ENCODE measurements at places on chromosomes 16 and 17. TPM values are rescaled to one million over a fixed set of nuclear protein-coding genes. Genes with fewer than 3 reads are reported as not detected.
A peak's percentile ranks its signal among the peaks of the same experiment; 100 is the strongest.

DNA sequence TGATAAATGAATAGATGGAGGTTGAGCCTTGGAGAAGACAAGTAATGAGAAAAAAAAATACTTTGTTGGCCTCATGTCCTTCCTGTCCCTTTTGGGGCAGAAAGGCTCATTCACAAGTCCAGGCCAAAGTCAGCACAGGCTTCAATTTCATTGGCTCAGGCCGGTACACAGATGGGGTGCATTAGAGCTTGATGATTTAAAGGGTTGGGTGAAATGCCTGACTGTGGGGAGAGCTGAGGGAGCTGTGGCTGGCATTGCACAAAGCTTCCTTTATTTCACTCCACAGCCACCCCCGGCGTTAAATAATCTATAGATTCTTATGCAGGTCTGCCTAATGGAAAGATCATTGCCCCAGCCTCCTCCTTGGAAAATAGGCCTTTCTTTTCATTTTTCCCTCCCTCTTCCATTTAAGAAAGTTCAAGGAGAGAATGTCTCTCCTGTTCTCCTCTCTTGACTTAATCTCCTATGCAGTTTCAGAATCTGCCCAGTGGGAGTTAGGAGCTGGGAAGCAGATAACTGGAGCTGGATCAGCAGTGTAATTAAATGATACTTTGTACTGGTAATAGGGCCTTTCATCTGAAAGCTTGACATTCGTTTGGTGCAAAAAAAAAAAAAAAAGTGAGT is 24.4 kb downstream of the YPEL2 start:
- peaks cover 10% of the 10 kb centered on the region for H3K36me3 ChIP-seq
- peak overlapping the region; percentile 69 for H3K27ac ChIP-seq

- peaks cover 44% of the 10 kb centered on the region for H3K4me1 ChIP-seq
- no peaks in the 10 kb centered on the region for H3K27me3 ChIP-seq
- no peak overlapping the region for H3K27ac ChIP-seq
- H3K36me3 ChIP-seq = no peaks in the 10 kb centered on the region
- H3K4me3 ChIP-seq = no peak overlapping the region
These were observed 73.4 kb upstream of the CREBBP start for GRCh38 chr16:3953728-3954410.

DNA sequence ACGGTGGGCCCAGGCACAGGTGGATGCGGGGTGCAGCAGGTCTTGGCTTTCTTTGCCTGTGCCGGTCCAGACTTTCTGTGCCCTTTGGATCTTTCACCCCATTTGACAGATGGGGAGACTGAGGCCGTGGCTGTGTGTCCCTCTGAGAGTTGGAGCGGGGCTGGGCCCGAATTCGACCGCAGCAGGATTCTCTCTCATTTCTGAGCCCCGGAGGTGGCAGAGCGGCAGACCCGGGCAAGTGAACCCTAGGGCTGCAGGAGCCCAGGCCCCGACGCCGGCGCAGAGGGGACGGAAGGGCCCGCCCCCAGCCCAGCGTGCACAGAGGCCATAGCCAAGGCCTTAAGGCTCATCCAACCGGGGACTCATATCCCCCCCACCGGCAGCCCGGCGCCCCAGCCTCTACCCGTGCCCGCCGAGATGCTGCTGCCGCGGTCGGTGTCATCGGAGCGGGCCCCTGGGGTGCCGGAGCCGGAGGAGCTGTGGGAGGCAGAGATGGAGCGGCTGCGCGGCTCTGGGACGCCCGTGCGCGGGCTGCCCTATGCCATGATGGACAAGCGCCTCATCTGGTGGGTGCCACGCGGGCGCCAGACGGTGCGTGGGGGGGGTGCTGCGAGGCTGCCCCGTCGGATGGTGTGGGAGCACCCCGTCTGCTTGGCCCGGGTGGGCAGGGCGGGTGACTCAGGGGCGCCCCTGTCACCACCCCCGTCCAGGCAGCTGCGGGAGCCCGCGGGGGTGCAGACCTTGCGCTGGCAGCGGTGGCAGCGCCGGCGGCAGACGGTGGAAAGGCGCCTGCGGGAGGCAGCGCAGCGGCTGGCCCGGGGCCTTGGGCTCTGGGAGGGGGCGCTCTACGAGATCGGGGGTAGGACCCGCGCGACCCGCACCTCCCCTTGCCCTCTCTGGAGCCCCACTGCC is 857 bp downstream of the TMC8 start:
- no peak for DNase-seq
- peak overlapping the region; percentile 31 for H3K4me3 ChIP-seq
- no peaks in the 10 kb centered on the region for H3K36me3 ChIP-seq
- H3K27ac ChIP-seq = no peak overlapping the region
- peaks cover 16% of the 10 kb centered on the region for H3K27me3 ChIP-seq

GRCh38 chr16:88779406-88780141 is 5.4 kb downstream of the PIEZO1 start:
- no peaks in the 10 kb centered on the region for H3K36me3 ChIP-seq
- H3K27ac ChIP-seq = peak overlapping the region; percentile 87
- no peak for DNase-seq
- H3K4me1 ChIP-seq = peaks cover 98% of the 10 kb centered on the region
- H3K4me3 ChIP-seq = peak overlapping the region; percentile 21

DNA sequence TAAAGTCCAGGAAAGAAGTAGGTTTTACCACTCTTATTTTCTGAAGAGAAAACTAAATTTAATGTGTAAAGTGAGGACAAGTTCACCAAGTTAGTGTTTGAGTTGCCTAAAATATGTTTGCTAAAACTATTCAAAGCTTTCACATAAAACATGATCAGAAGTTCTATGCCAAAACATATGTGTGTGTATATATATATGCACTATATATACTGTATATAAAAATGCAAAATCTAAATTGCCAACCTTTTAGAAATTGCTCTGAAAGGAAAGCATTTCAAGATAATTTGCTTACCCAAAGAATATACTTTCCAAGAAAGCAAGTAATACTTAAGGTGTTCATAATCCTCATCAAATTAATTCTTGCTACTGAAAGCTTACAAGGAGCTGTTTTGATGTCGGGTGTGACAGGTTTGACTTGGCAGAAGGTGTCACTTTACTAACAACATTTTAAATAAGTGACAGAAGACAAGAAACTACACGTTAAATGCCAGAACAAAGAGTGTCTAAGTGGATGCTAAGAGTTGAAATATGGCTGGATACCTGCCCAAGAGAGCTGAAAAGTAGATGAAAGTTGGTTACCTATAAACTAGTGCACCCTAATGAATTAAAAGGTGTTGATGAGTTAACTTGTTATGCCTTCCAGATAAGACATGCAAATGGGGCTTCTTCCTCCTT is 32.3 kb upstream of the STH start:
- no peaks in the 10 kb centered on the region for H3K27me3 ChIP-seq
- no peak overlapping the region for H3K27ac ChIP-seq
- H3K4me1 ChIP-seq = no peaks in the 10 kb centered on the region
- H3K4me3 ChIP-seq = no peak overlapping the region

- H3K27me3 ChIP-seq = no peaks in the 10 kb centered on the region
- no peak overlapping the region for H3K27ac ChIP-seq
- DNase-seq = no peak
- no peak overlapping the region for H3K4me3 ChIP-seq
- H3K36me3 ChIP-seq = no peaks in the 10 kb centered on the region
- no peaks in the 10 kb centered on the region for H3K4me1 ChIP-seq
These were observed 228.8 kb downstream of the C16orf78 start for GRCh38 chr16:49602201-49602975.

GRCh38 chr16:10033556-10033955 is 148.7 kb downstream of the GRIN2A start:
- H3K27me3 ChIP-seq = no peaks in the 10 kb centered on the region
- no peaks in the 10 kb centered on the region for H3K36me3 ChIP-seq
- no peak overlapping the region for H3K4me3 ChIP-seq
- peaks cover under 1% of the 10 kb centered on the region for H3K4me1 ChIP-seq

- no peak for DNase-seq
- no peaks in the 10 kb centered on the region for H3K4me1 ChIP-seq
- H3K27ac ChIP-seq = no peak overlapping the region
- H3K36me3 ChIP-seq = peaks cover 30% of the 10 kb centered on the region
- H3K27me3 ChIP-seq = no peaks in the 10 kb centered on the region
These were observed 119.6 kb downstream of the CDH11 start for GRCh38 chr16:65002265-65002664.

GRCh38 chr17:81234940-81235821 is 3.7 kb downstream of the TEPSIN start:
- H3K36me3 ChIP-seq = peaks cover 26% of the 10 kb centered on the region
- H3K27me3 ChIP-seq = no peaks in the 10 kb centered on the region
- no peak overlapping the region for H3K27ac ChIP-seq
- peaks cover 34% of the 10 kb centered on the region for H3K4me1 ChIP-seq

DNA sequence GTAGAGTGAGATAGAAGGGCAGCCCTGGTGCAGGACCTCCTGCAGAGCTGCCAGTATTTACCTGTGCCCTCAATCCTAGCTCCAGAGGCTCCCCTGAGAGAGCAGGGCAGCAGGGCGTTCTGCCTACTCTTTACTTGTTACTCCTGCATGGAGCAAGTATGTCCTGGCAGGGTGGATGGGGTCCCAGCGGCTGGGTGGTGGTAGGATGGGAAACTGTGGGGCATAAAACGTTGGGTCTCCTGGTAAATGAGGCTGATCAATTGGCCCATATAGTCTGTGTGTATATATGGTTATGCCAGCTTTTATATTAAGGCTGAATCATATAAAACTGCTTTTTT is 192.0 kb downstream of the NTN1 start:
- H3K36me3 ChIP-seq = peaks cover 9% of the 10 kb centered on the region
- no peak for DNase-seq
- no peak overlapping the region for H3K4me3 ChIP-seq
- H3K27ac ChIP-seq = peak overlapping the region; percentile 39
- peaks cover 29% of the 10 kb centered on the region for H3K4me1 ChIP-seq

GRCh38 chr17:37478187-37478586 is 11.5 kb upstream of the DUSP14 start:
- no peaks in the 10 kb centered on the region for H3K27me3 ChIP-seq
- peaks cover 13% of the 10 kb centered on the region for H3K4me1 ChIP-seq
- no peak overlapping the region for H3K4me3 ChIP-seq
- DNase-seq = no peak
- H3K27ac ChIP-seq = peak overlapping the region; percentile 14
- peaks cover 51% of the 10 kb centered on the region for H3K36me3 ChIP-seq

- H3K27ac ChIP-seq = peak overlapping the region; percentile 70
- H3K27me3 ChIP-seq = no peaks in the 10 kb centered on the region
- no peaks in the 10 kb centered on the region for H3K36me3 ChIP-seq
- H3K4me1 ChIP-seq = peaks cover 59% of the 10 kb centered on the region
- DNase-seq = no peak
These were observed 12.9 kb upstream of the SEC14L1 start for GRCh38 chr17:77127735-77128361.

- H3K27ac ChIP-seq = no peak overlapping the region
- no peak overlapping the region for H3K4me3 ChIP-seq
- H3K4me1 ChIP-seq = no peaks in the 10 kb centered on the region
- no peak for DNase-seq
- no peaks in the 10 kb centered on the region for H3K27me3 ChIP-seq
These were observed 65.4 kb upstream of the ZFHX3 start for GRCh38 chr16:73113336-73113735.

- no peaks in the 10 kb centered on the region for H3K36me3 ChIP-seq
- no peak for DNase-seq
- peaks cover 35% of the 10 kb centered on the region for H3K27me3 ChIP-seq
- H3K4me3 ChIP-seq = no peak overlapping the region
- no peak overlapping the region for H3K27ac ChIP-seq
These were observed 8.0 kb upstream of the HES7 start for GRCh38 chr17:8131844-8132441.

DNA sequence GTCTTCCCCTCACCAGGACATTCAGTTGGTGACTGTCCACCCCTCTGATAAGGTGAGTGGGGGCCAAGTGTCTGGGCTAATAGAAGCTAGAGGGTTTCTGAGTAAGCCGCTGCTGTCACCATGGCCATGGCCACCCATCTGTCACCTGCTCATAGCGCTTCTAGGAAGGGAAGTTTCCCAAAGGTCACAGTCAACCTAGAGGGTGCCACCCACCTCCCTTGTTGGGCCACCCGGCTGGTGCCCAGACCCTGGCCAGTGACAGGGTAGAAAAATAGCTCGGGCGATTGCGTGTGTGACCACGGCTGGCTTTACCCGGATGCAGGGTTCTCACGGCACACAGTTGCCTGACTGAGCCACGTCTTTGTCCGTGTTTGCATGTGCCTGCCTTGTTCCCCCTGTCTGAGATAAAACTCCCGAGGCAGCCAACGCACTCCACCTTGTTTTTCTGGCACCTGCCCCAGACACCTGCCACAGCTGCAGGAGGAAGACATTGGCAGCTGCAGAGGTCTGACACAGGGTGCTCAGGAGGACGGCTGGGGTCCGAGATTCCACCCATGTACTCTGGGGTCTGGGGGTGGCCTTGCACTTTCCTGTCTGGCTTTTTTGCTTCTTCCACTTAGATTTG is 809 bp downstream of the PIRT start:
- H3K27ac ChIP-seq = no peak overlapping the region
- H3K4me3 ChIP-seq = no peak overlapping the region
- H3K36me3 ChIP-seq = no peaks in the 10 kb centered on the region

GRCh38 chr17:17926036-17926435 is 46.2 kb downstream of the TOM1L2 start:
- no peak overlapping the region for H3K4me3 ChIP-seq
- no peak for DNase-seq
- no peaks in the 10 kb centered on the region for H3K36me3 ChIP-seq
- no peaks in the 10 kb centered on the region for H3K27me3 ChIP-seq

DNA sequence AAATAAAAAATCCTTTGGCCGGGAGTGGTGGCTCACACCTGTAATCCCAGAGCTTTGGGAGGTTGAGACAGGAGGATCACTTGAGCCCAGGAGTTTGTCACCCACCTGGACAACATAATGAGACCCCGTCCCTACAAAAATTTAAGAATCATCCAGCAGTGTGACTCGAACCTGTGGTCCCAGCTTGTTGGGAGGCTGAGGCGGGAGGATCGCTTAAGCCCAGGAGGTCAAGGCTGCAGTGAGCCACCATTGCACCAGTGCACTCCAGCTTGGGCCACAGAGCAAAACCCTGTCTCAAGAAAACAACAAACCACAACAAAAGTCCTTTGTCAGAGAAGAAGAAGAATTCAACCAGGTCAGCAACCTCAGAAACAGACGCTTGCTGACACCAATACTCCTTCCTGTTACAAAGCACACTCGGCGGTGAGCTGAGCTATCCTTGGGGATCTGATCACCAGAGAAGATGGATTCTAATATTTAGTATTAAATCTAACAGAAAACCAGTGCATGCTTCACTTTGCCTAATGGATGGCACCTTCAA is 12.9 kb upstream of the PVALEF start:
- no peak overlapping the region for H3K27ac ChIP-seq
- H3K4me1 ChIP-seq = peaks cover 7% of the 10 kb centered on the region
- no peaks in the 10 kb centered on the region for H3K27me3 ChIP-seq
- no peak for DNase-seq
- no peak overlapping the region for H3K4me3 ChIP-seq
- H3K36me3 ChIP-seq = no peaks in the 10 kb centered on the region

GRCh38 chr16:85173981-85174751 is 61.9 kb upstream of the CIBAR2 start:
- H3K27ac ChIP-seq = peak overlapping the region; percentile 70
- H3K36me3 ChIP-seq = no peaks in the 10 kb centered on the region
- H3K4me3 ChIP-seq = peak overlapping the region; percentile 64
- no peak for DNase-seq
- H3K27me3 ChIP-seq = peaks cover 7% of the 10 kb centered on the region
- peaks cover 62% of the 10 kb centered on the region for H3K4me1 ChIP-seq

- no peak for DNase-seq
- H3K36me3 ChIP-seq = no peaks in the 10 kb centered on the region
- no peak overlapping the region for H3K27ac ChIP-seq
- H3K4me1 ChIP-seq = peaks cover 4% of the 10 kb centered on the region
- no peaks in the 10 kb centered on the region for H3K27me3 ChIP-seq
- H3K4me3 ChIP-seq = no peak overlapping the region
These were observed 85.6 kb downstream of the FOXL1 start for GRCh38 chr16:86663685-86664521.

ASIC2 gene
- not detected for total RNA-seq

EEF2KMT gene
- 14.6 TPM for total RNA-seq

KRTAP3-1 gene
- total RNA-seq = not detected

RTN4RL1 gene
- total RNA-seq = 0.50 TPM

MYCBPAP gene
- 0.33 TPM for total RNA-seq

NT5C3B gene
- total RNA-seq = 64.8 TPM

ZNF287 gene
- 7.4 TPM for total RNA-seq

P2RX1 gene
- total RNA-seq = 26.0 TPM

CBX2 gene
- 1.7 TPM for total RNA-seq

IL34 gene
- 4.7 TPM for total RNA-seq

CFAP119 gene
- 2.2 TPM for total RNA-seq
